ENCODE measurements at places on chromosomes 1 and 21.
A peak's percentile ranks its signal among the peaks of the same experiment; 100 is the strongest.

DNA sequence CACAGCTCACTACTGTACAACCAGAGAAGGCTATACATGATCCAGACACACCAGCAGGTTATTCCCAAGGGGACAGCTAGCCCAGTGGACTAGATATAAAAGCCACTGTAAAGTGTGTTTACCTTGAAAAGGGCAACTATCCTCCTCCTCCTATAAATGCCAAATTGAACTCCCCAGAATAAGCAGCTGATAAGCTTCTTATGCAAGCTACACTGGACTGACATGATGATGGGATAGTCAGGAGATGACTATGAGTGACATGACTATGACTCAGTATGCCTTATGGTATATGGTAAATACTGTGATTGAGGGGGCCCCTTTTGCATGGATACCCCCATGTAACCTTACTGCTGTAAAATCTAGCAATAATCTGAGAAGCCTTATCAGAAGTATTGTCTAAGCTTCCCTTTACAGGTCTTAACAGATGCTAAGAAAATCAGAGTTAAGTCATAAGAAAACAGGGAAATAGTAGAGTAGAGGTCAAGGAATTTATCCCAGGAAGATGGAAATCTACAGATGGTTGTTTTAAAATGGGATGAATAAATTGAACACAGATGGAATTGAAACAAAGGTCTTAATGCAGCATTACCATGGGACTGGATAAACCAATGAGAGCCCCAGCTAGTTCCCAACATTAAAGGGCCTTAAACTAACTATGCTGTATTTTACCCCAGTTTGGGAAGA, 55.8 kb downstream of the TRIM33 start:
- DNase-seq, result no peak

DNA sequence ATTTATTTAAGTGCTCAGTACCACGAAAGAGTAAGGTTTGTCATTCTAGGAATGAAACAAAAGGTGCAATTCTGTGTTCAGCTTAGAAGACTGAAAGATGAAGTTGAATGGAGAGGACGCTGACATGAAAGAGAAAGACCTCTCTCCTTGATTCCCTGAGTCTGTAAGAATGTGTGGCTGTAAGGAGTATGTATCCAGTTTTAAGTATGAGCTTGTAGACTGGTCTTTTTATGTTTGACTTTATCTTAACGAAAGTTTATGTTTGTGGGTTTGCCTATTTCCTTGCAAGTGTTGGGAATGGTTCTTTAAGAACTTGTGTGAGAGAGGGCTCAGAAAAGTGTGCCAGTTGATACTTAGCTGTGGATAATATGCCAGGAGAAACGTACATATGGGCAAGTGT, 1.4 kb downstream of the CHD1L start:
- no peak for DNase-seq

- peak; percentile 65 for DNase-seq
Measured at GRCh38 chr1:201946224-201946908, at the start of gene LMOD1. Gene LMOD1 (minus strand): TSS chr1:201946548. CDS start chr1:201946340, 208 bp downstream.

DNA sequence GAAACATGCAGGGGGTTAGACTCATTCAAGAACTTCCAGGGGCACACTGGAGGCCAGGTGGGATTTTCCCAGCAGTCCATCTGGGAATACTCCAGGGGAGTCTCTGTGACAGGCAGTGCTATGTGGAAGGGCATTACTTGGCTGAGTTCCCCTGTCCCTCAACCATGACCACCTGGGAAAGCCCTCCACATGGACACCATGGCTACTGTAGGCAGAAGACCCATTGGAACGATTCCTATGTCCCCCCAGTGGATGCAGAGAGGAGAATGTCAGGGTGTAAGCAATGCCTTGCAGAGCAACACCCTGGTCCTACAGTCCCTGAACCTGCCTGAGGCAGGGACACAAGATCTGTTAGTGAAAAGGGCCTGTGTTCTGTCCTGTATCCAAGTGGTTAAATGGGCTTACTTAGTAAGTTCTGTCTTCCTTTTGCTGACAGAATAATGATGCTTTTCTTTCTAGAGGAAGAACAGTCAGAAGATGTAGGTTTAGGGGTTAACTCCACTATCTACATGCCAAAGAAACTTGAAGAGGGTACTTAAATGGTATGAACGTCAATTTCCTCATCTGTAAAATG, 13.4 kb downstream of the SLAMF1 start:
- DNase-seq, result no peak

- no peak for DNase-seq
Measured at GRCh38 chr1:26015358-26015757, 6.2 kb upstream of the EXTL1 start.

GRCh38 chr1:222933273-222933672, 118.4 kb downstream of the DISP1 start:
- no peak for DNase-seq

- no peak for DNase-seq
Measured at GRCh38 chr1:94543893-94544635, 2.5 kb upstream of the F3 start.

GRCh38 chr1:206047271-206047670, 5.7 kb upstream of the RHEX start:
- no peak for DNase-seq

GRCh38 chr1:30808067-30808662, 50.6 kb upstream of the LAPTM5 start:
- no peak for DNase-seq

DNA sequence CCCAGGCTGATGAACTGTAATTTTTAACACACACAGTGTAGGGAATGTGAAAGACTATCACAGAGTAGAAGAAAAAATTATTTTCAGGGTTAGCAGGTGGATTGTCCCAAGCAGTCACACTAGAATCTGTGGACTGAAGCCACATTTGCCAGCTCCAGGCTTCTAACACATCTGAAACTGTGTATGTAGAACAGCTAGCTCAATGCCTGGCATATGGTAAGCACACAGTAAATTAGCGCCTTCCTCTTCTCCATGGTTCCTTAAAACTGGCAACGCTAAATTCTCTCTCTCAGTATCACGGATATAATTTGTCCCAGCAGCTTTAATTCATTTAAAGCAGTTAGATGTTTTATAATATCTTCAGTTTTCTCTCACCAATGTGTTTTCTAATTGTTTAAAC, 2.4 kb upstream of the NUDT17 start:
- no peak for DNase-seq

DNA sequence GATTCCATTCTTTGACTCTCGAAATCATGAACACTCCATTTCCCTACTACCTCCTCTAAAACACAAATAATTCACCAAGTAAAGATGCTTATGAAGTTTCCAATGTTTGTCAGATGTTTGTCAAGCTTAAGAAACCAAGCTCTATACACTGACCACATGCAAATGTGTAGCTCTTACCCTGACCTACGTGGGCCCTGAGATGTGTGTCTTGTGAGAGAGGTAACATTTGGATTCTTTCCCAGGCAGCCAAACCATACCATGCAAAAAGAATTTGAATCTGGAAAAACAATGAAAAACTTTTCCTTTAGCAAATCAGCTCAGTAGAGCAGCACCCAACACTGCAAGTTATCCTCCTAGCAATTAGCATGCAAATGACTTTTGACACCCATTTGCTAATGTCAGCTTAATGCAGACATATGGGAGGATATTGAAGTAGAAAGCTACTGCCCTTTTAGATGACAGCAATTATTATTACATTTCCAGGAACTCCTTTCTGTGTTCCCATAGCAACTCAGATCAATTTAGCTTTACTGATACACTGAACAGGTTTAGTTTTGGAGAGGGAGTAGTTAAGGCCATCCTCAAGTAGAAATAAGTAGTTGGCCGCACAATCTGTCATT, 83.2 kb upstream of the RGS4 start:
- DNase-seq, result no peak

GRCh38 chr1:87243573-87243972, 85.1 kb upstream of the LMO4 start:
- DNase-seq, result no peak

DNA sequence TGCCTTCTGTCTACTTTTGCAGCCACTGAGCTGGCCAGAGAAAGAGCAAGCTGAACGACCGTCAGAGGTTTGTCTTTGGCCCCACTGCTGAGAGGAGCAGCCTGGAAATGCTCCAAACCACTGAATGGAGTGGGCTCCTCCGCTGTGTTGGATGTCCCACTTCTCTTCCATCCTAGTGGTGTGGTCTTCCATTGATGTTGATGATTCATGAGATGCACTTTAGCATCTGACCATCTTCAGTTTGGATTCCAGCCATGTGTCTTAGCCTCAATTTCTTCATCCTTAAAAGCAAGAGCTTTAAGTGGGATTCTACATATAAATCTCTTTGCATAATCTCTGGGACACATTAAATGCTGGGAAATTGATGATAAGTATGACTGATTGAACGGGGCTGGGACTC, 276.9 kb downstream of the SIPA1L2 start:
- DNase-seq, result no peak

GRCh38 chr1:154878371-154879037, 8.4 kb upstream of the KCNN3 start:
- peak; percentile 80 for DNase-seq

DNA sequence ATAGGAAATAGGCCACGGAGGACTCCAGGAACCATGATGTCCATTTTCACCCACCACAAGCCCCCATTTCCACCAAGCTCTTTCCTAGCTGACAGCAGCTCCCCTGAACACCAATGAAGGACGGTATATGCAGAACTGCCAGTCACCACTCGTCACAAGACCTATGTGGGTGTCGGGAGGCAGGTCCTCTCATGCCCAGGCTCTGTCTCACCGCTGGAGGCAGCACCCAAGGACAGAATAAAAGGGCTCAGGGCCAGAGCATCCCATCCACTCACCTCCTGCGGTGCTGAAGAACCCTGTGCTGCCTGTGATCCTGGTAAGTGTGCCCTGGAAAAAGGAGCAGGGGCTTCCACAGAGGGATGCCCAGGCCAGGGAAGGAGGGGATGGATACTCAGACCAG, at the start of gene LCE1F:
Gene LCE1F, plus strand, starts transcription at position 266 of the 400 bp plus-strand sequence. CDS start 1,232 bp downstream, outside the sequence.
- no peak for DNase-seq

DNA sequence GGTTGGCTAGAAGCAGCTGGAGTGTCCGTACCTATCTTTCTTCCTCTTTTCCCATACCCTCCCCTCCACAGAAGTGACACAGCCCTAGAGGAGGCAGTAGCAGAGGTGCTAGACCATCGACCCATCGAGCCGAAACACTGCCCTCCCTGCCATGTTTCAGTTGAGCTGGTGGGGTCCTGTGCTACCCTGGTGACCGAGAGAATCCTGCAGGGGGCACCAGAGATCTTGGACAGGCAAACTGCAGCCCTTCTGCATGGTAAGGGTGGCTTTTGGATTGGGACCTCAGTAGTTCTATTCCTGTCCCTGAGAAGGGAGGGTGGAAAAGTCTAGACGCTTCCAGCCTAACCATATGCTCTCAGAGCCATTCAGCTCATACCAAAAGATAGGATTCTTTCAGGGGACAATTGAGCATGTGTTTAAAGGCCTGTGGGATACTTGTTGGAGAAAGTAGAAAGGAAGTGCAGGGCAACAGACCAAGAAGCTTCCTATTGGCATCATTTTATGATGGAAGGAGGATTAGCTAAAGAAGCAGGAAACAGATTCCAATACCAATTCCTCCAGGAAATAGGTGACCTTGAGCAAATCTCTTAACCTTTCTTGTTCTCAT, 11.7 kb upstream of the BNIPL start:
- DNase-seq, result peak; percentile 69

All from dorsolateral prefrontal cortex (tissue), 122 donors.